ENCODE measurements at places on chromosomes 5 and 9.

- no peak for DNase-seq
These were observed 33.1 kb upstream of the GHR start for GRCh38 chr5:42390115-42390514.

DNA sequence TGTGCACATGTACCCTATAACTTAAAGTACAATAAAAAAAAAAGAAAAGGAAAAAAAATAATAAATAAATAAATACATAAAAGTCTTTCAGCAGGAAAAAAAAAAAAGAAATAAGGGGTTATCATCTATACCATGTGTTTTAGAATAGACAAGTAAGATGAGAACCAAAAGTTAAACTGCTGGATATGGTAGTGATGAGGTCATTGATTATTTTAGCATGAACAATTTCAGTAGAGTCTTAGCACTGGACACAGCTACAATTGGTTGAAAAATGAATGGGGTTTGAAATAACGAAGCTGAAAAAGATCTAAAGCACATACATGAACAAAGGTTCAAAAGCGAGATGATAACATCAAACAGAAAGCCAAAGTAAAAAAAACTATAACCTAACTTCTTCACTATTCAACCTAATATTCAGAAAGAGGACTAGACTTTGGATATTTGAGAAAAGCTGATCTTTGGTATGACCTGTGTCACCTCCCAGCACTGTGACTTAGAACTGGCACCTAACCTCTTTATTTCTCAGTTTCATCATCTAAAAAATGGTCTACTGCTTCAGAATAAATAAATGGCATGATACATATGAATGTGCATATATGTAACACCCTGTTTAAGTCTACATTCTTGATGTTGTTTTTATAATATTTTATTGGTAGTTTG, 133.3 kb downstream of the RAB3C start:
- no peak for DNase-seq

DNA sequence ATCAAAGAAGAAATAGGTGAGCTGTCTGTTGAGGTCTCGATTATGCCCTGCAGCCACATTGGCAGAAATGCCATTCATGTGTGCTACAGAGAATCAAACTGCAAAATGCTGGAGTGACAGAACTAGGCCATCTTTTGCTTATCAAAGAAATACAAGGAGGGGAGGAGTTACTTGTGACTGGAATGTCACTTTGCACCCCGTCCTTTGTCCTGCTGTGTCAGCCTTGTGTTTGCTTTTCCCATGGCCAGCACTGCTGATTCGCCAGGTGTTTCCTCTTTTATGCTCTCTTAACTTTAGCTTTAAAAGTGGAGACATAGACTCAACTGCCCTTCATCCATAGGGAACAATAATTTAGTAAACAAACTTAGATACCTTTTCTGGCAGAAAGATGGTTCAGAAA, 54.3 kb downstream of the SLC46A2 start:
- no peak for DNase-seq

- no peak for DNase-seq
These were observed 68.6 kb upstream of the LRRTM2 start for GRCh38 chr5:138943599-138944173.

Measured in activated CD4-positive, alpha-beta T cell treated with anti-CD3 and anti-CD28 coated beads, Interleukin-2, amount 50 U/mL, for 4 hours (primary cell).